ENCODE measurements at places on chromosomes 1 and 21.

DNA sequence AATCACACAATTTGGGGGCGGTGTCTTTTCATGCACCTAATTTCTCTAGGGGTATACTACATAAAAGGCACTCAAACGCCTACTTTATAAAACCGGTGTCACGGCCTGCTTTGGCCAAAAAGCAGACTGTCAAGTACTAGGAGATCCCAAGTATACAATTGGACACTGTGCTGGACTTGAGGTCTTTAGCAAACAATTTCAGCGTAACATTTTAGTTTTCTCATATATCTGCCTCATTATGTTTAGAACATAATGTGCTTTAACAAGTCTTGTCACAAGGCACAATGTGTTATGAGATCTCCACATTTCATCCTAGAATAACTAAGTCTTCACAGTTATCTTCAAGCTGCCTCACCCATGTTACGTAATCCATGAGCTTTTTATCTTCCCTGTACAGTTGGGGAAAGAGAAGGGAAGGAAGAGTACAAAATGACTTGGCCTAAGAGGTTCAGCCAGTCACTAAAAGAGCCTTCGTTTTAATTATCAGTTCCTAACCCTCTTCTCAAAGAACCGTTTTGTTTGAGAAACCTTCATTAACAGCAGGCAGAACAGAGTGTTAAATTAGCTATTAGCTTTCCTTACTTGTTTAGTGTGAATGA lies 1.7 kb downstream of the SSX2IP start:
- DNase-seq: no peak

DNA sequence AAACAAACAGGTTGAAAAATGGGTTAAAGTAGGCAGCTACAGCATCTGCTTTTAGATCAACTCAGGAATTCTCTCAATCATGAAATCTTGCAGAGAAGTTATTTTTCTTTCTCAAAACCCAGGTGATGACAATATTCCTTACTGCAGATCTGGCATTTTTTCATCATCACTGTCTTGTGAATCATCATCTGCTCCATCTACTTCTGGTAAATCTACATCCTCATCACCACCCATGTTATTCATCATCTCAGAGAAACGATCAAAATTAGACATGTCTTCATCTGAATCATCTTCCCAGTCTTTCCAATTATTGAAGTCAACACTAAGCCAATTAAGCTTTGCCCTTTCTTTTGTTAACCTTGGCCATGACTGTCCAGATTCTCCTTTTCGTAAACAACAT lies 21.8 kb downstream of the GBP2 start:
- DNase-seq: no peak

DNA sequence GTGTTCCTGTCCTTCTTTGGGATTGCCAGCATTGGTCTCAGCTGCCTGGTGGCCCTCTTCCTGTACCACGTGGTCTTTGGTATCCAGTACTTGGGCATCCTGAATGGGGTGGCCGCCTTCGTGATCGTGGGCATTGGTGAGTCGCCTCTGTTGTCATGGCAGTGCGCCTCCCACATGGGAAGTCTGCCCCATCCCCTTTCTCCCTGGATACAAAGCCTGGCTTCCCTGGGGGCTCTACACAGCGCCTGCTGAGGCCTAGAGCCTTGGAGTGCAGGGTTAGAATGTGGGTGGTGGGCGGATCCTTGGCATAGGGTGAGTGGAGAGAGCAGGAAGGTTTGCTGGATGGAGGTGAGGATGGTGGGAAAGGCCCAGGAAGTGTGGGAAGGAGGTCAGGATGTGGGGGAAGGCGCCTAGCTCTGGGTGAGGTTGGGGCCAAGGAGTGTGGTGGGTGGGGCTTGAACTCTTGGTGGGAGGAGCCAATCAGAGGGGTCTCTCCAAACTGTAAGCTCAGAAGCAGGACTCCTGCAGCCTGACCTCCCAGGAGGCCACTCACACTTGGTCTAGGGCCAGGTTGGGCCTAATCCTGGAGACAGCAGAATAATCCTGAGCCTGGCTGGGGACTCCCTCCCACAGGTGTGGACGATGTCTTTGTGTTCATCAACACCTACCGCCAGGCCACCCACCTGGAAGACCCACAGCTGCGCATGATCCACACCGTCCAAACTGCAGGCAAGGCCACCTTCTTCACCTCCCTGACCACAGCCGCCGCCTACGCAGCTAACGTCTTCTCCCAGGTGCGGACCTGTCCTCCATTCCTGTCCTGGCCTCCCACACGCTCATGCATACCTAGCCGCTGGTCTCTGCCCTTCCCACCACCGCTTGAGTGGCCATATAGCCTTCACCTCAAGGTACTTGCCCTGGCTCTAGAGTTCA lies 36.7 kb downstream of the DISP3 start:
- DNase-seq: no peak

DNA sequence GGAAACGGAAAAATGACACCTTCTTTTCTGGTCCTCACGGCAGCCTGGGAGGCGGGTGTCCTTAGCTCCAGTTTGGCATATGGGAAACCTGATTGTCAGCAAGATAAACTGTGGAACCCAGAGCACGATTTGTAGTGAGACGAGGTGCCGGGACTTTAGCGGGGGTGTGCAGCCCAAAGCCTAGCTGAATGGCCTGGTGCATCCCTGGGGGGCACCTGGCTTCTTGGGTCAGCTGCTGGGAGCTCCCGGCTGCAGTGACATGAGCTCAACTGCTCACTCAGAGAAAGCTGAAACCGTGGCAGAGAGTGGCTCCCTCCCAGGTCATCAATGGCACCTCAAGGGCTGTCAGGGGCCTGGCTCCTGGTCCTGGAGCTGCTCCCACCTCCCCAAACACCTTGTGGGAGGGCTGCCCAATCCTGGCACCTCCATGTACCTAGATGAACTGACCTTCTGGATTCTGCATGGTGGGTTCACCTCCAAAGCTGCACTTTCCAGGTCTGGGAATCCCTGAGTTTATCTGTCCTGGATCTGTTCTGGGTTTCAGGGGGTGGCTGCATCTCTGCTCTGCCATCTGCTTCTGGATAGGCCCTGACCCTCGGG lies 260.5 kb downstream of the MATN1 start:
- DNase-seq: no peak

GRCh38 chr1:119108988-119109387 lies 31.5 kb downstream of the WARS2 start:
- no peak for DNase-seq

DNA sequence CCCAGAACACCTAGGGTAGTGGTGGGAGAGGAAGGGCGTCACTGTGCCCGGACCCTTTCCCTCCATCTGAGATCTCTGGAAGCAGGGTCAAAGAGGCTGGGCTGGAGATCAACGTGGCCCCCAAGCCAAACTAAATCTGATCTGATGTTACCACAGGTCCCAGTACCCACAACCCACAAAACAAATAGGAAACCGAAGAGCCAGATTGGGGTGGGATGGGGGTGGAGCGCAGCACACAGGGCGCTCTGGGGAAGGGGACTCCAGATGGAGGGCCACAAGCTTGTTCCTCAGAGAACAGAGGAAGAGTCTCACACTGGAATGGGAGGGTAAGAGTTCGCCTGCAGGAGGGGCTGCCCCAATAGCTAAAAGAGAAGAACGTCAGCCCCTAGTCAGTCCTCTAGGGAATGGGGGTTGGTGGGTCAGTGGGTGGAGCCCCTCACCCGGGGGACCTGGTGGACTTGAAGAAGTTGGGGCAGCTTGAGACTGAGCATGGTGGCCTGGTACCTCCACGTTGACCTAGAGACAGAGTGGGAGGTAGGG lies 1.5 kb downstream of the PAQR6 start:
- DNase-seq: no peak

DNA sequence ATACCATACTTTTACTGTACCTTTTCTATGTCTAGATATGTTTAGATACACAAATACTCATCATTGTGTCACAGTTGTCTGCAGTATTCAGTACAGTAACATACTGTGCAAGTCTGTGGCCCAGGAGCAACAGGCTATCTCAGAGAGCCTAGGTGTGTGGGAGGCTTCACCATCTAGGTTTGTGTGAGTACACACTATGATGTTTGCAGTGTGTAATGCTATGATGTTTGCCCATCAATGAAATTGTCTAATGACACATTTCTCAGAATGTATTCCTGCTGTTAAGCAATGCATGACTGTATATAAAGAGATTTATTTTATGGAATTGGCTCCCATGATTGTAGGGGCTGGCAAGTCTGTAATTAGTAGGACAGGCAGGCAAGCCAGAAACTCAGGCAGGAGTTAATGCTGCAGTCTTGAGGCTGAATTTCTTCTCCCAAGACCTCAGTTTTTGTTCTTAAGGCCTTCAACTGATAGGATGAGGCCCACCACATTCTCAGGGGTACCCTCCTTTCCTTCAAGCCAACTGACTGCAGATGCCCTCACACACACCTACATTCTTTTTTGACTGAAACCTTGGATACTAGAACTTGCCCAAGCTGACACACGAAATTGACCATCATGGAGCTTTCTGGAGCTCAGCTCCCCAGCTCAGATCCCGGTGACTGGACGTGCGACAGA lies 7.7 kb upstream of the AGTRAP start:
- DNase-seq: no peak

GRCh38 chr1:109239409-109240068 lies 9.8 kb upstream of the CELSR2 start:
- no peak for DNase-seq

GRCh38 chr1:29122682-29123052 lies 1.0 kb downstream of the TMEM200B start:
- no peak for DNase-seq

- no peak for DNase-seq
Observed at GRCh38 chr1:93673163-93673829, 8.3 kb downstream of the BCAR3 start.

GRCh38 chr21:39645331-39645730 lies 32.6 kb downstream of the B3GALT5 start:
- DNase-seq: no peak

- no peak for DNase-seq
Observed at GRCh38 chr1:11496551-11497080, 17.7 kb downstream of the DISP3 start.

GRCh38 chr1:11482701-11483479 lies 3.9 kb downstream of the DISP3 start:
- DNase-seq: no peak

DNA sequence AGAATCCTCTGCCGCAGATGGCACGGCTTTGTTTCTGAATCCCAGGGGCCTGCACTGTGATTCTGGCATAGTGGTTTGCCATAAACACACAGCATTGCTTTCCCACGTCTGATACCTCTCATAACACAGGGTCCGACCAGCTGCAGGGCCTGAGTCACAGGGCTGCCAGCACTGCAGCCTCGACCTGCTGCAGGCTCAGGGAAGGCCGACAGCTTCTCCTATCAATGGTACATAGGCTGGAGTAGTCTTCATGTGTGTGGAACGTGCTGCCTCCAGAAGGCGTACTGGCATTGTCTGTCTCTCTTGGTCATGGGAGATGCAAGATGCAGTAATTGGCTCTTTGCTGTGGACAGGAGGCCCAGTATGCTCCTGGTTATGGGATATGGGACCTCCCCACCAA lies 53.5 kb upstream of the PDE9A start:
- no peak for DNase-seq

- no peak for DNase-seq
Observed at GRCh38 chr21:34320011-34320410, 43.8 kb upstream of the KCNE2 start.

DNA sequence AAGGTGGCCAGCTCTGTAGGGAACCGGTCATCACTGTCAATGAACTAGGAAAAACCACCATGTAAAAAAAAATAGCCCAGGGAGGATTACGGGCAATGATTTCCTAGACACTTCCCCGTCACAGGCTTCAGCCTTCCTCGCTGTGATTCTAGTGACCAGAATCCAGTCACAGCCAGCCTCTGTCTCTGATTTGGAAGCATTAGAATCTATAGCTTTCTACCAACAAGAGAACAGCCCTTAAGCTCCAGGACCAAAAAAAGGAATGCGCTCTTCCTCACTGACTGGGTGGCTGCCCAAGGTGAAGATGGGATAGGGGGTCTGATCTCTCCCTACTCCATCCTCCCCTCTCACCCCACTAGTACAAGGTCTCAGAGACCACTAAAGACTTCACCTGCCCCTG lies 67.2 kb downstream of the TEX35 start:
- DNase-seq: no peak

GRCh38 chr1:15943328-15943991 lies 32.4 kb downstream of the ZBTB17 start:
- no peak for DNase-seq

DNA sequence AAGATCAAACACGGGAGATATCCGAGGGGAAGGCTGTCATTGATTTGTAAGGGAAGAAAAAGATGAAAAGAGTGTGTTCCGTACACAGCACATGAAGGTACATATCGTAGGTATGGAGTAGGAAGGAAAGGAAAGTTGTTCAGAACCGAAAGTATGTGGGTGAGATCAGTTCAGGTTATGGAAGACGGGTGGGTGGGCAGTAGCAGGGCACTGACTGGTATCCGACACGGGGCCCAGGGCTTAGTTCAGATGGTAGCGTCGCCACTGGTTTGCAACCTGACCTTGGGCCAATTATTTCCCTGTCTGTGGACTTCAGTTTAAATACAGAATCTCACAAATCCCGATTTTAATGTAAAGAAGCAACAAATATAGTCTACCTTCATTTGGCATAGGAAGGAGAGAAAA lies 27.8 kb upstream of the A3GALT2 start:
- DNase-seq: no peak

GRCh38 chr1:91754816-91755580 lies 131.0 kb downstream of the TGFBR3 start:
- DNase-seq: no peak

DNA sequence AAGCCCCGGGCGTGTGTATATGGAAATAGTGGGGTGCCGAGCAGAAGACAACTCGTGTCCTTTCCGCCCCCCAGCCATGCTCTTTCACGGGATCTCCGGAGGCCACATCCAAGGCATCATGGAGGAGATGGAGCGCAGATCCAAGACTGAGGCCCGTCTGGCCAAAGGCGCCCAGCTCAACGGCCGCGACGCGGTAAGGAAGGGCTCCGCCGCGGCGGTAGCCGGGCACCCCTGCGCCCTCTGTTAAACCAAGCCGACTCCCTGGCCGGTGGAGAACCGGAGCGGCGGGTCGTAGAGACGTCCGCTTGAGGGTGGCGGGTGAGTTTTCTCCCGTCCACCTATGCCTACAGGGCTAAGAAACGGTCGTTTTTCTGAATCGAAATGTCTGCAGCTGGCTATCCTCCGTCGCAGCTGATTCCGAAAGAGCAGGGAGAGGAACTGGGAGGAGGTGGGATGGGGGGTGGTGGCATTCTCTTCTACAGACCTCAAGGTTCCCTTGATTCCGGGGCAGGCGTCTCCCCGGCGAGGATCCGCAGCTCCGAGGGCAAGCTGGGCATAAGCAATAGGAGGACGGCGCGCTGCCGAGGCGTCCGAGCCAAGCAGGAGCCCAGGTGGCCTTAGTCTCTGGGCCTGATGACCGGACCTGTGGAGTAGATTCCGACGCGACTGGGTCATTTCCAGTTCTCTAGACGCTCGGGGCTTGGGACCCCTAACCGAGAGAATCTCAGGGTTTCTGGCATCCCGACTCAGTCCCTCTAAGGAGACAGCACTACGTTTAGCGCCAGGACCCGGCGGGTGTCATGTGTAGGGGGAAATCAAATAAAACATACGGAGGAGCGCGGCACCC lies 856 bp downstream of the LHX9 start:
- peak; percentile 32 for DNase-seq

GRCh38 chr1:50084389-50084788 lies 24.3 kb upstream of the ELAVL4 start:
- no peak for DNase-seq
